ENCODE measurements at places on chromosomes 5 and 9. TPM values are rescaled to one million over a fixed set of nuclear protein-coding genes. Genes with fewer than 3 reads are reported as not detected.

The CTSV gene
- not detected for total RNA-seq

GRCh38 chr5:62299600-62299999 is 6.4 kb upstream of the KIF2A start:
- DNase-seq: peak; percentile 64

The BTNL8 gene
- not detected for total RNA-seq

DNA sequence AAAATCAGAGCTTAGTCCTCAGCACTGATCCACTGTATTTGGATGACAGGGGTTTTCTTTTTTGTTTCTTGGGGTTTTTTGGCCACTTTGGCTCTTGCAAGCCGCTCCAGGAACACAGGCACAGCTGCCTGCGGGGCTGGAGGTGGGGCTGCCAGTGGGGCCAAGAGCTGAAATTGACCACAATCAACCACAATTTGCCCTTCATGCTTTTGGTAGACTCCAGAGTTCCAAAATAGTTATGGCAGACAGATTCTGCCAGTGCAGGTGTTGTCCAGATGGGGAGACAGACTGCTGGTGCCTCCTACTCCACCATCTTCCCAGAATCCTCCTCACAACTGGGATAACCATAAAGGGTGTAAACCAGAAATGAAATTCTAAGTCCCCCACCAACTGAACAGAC is 36.5 kb downstream of the PLEKHG4B start:
- no peak for DNase-seq

DNA sequence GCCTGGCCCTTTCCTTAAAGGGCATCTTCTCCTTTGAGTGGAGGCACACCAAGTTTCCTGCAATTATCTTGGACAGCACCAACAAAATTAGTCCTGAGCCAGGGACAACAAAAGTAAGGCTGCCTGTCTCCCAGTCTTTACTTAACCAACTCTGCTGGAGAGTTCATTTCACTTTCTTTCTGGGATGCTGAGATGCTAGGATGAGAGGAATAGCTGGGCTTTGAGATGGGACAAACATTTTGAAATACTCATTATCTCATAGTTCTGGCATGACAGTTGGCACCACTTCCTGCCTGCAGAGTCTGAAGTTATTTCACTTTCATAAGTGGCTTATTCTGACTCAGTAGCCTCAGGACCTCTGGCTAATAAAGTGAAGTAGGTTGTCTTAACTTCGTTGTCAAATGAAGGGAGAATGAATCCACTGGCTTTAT is 157.0 kb downstream of the C9orf152 start:
- DNase-seq: peak; percentile 41

DNA sequence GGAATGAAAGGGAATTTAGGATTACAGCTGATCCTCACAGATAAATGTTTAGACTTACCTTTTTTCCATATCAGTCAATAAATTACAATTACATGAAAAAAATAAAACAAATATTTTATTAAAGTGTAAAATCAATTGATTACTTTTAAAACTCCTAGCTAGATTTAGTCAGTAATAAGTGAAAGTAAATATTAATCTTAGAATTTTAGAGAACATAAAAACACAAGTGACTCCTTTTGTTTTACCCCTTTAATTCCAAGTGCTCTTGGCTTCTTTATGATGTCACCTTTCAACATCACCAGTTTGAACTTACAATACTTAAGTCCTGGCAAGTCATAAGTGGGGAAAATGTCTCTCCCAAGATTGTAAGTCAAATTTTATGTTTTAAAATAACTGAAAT is at the start of gene CYLC2:
Gene CYLC2, plus strand, starts transcription at position 301 of the 400 bp plus-strand sequence. Its CDS starts 48 bp downstream, at position 349.
- DNase-seq: no peak

- DNase-seq: no peak
Observed at GRCh38 chr5:149745-150485, 41.4 kb upstream of the LRRC14B start.

DNA sequence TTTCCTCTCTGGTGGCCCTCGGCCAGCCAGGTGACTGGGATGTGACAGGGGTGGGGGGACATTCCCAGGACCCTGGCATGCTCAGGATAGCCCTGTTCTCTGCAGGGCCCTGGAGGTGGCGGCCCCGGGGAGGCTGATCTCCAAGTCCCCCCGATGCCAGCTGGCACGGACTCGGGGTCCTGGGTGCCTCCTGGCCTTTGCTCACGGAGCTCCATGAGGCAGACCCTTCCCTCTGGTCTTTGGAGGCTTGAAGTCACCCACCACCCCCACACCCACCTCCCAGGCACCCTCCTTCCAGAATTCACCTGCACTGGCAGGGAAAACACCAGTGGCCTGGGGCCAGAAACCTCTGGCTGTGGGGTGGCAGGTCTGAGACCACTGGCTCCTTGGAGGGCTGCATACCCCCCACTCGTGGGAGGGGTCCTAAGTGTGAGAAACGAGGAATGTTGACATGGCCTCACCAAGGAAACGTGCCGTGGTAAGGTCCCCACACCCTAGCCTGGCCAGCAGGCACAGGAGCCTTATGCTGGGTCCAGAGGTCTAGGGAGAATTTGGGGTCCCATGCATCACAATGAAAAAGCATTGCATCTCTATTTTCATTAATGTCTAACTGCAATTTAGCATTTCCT is 130.8 kb upstream of the FAM120A start:
- no peak for DNase-seq

The C5orf46 gene
- total RNA-seq: not detected

DNA sequence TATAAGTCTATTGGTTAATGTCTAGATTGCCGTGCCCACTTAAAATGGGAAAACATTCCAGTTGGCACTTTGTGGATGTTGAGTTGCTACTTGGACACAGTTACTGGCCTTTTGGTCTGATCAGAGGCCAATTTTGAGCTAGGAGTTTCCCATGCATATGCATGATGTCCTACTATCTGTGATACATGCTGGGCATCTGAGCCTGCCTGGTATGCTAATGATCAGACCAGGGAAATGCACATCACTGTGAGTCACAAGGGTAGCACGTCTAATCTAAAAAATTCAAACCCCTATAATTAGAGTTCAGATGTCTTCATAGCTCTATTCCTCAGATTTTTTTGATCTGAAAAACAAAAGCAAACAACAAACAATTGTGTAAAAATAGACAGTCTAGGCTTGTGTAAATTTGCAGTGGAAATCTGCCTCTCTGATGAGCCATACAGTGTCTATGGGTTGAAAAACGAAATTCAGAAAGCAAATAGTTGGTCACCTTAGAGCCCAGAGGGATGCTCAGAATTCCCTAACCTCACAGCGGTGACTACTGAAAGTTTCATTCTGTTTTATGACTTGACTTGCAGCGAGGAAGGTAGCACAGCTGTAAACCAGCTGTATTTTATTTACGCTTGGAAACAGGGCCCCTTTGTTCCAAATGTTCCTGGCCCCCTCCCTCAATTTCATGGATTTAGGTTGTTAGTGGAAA is 37.3 kb downstream of the PALM2AKAP2 start:
- DNase-seq: no peak

The TMEFF1 gene
- total RNA-seq: not detected

GRCh38 chr5:133670336-133670735 is 58.0 kb upstream of the FSTL4 start:
- DNase-seq: no peak

The SPATA6L gene
- 2.6 TPM for total RNA-seq

The CTXN3 gene
- not detected for total RNA-seq

DNA sequence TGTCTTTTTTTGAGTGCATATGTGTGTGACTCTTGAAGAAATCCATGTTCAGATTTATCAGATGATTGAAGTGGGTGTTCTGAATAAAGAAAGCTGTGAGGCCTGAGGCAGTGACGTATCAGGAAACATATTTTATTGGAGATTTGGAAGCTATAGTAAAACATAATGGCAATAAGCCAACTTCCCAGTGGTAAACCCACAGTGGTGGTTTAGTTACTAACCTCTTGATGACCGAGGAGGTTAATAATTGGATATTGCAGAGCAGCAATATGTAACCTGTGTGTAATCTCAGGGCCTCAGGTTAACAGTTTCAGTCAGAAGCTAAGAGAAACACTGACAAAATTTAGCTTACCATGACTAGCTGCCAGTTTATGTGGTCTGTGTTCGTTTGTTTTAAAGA is 6.9 kb downstream of the RGMB start:
- no peak for DNase-seq

GRCh38 chr5:36552651-36553393 is 53.6 kb upstream of the SLC1A3 start:
- no peak for DNase-seq

GRCh38 chr5:177426566-177427210 is at the start of gene GRK6:
Gene GRK6, plus strand, starts transcription at chr5:177426676. Its CDS starts 170 bp downstream, at chr5:177426846.
- DNase-seq: peak; percentile 62

The ENTREP1 gene
- total RNA-seq: not detected

The LCN9 gene
- not detected for total RNA-seq

The SHOC1 gene
- not detected for total RNA-seq

DNA sequence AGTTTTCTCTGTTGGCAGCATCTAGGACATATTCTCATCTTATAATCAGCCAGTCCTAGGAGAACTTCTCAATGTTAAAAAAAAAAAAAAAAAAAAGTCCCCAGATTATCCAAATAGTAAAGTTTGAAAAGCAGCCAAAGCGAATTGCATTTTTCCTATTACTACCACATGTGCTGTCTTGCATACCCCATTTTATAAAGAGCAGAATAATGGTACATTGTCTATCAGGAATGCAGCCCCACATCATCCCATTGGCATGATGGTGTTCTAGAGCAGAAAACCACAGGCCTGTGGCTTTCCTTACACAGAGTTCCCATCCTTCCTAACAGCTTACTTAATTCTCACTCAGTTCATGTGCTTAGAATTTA is 381.6 kb downstream of the TMEM38B start:
- no peak for DNase-seq

GRCh38 chr5:138543730-138544104 is 681 bp upstream of the ETF1 start:
- no peak for DNase-seq

The SPATA31E1 gene
- total RNA-seq: not detected

DNA sequence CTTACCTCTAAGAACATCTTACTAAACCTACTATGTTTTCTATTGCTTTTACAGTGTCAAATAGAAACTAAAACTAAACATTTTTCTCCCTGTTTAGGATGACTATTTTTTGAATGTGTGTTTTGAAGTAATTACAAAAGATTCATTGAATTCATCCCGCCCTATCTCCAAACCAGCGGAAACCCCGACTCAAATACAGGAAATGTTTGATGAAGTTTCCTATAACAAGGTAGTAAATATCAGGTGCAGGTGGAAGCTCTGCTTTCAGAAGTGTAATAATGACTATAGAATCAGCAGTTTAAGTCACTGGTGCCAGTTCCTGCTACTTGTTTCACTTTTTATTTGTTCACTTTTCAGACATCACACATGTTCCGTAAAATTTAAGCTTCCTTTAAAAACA is 20.0 kb downstream of the ERAP2 start:
- peak; percentile 38 for DNase-seq

GRCh38 chr5:77168161-77168878 is 42.2 kb upstream of the PDE8B start:
- no peak for DNase-seq

- DNase-seq: no peak
Observed at GRCh38 chr5:95671826-95672225, 11.0 kb downstream of the SPATA9 start.

GRCh38 chr9:133702798-133703590 is 35.2 kb downstream of the SARDH start:
- peak; percentile 40 for DNase-seq

The LCN1 gene
- not detected for total RNA-seq

- peak; percentile 82 for DNase-seq
Observed at GRCh38 chr5:55534436-55535198, at the start of gene PLPP1. Gene PLPP1, minus strand, starts transcription at chr5:55534964. Its CDS starts 335 bp downstream, at chr5:55534629.

DNA sequence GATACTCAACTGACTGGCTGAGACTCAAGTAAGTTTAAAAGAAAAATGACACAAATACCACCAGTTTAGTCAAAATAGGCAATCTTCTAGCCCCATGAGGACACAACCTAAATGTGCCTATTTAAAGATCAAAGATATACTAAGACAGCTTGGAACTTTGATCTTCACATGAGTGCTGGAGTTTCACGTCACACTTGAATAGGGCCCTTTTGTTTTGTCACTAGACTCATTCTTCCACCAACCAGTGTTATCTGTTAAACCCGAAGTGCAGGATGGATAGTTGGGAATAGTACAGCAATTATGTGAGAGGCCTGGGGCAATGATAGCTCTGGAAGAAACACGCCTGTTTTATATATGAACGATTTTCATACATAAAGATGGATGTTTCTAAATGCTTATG is 792.8 kb upstream of the NUDT12 start:
- DNase-seq: no peak

DNA sequence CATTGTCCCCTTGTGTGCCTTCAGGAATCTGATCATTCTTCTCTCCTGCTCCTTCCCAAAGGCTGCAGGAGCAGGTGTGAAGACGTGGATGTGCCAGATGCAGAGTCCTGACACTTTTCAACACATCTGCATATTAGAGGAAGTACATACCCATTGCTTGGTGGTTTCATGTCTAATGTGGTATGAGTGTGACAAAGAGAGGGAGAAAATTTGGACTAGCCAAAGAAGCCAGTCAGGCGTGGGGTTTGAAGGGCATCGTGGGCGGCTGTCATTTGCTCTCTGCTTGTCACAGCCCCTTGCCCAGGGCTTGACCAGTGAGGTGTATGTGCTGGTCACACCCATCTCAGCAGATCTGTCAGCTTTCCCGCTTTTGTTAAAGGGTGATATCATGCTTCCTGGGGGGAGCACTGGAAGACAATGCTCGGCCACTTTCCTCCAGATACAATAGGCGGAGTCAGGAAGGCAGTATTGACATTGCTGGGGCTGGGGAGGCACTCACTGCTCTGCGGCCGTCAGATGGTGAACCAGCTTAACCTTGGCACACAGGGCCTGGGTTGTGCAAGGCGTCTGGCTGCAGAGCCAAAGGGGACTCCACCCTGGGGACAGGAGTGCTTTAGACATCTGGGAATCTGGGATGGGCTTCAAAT is 8.6 kb downstream of the TEK start:
- DNase-seq: no peak

DNA sequence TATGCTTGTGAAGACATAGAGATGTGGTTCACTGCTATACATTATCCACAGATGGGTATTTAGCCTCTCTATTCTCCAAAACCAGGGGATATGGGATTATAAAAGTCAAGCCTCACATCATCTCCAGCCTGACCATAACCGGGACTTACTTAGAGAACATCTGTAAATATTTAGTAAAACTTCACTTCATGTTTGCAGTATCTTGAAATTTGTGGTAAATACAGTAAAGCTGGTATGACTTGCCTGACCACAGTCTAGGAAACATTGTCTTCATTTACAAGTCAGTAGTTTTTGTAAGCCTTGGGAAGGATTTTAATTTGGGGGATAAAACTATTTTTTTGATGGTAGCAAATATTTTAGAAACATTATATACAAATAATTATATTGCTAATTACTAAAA is 64.2 kb downstream of the MAST4 start:
- DNase-seq: no peak

The FAM219A gene
- total RNA-seq: 5.9 TPM

Measured in CD8-positive, alpha-beta T cell (primary cell).